GM20000 (cell line): ENCODE measurements at places on chromosomes 4 and X.

DNA sequence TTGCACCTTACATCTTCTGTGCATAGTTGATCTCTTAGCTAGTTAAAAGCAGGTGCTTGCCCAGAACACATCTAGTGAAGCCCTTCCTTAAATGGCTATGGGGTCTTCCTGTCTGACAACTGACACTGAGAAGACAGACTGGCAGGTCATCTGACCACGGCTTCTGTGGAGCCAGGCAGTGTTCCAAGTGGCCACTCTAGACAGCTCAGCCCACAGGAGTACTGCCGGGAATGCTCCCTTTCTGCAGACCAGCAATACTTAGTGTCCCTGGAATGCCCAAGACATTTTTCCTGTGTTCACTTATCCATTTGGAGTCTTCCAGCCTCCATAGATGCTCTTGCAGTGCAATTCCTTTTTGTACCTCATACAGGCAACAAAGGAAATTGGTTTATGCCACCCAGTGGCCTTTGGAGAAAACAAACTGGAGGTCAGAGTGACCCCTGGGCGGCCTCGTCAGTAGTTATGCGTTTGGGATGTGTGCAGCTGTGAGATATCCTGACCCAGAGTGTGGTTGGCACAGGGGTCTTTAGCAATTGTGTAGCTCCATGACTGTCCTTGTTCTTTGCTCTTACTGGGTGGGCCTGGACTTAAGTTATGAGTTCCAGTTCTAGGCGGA, 335.5 kb downstream of the ARHGAP10 start:
- DNase-seq, result no peak

- DNase-seq, result no peak
Observed at GRCh38 chr4:57989430-57989829, 879.2 kb upstream of the IGFBP7 start.

- no peak for DNase-seq
Observed at GRCh38 chr4:112403101-112403945, 106.2 kb downstream of the ALPK1 start.

- no peak for DNase-seq
Observed at GRCh38 chr4:105963461-105964400, 68.5 kb downstream of the NPNT start.

DNA sequence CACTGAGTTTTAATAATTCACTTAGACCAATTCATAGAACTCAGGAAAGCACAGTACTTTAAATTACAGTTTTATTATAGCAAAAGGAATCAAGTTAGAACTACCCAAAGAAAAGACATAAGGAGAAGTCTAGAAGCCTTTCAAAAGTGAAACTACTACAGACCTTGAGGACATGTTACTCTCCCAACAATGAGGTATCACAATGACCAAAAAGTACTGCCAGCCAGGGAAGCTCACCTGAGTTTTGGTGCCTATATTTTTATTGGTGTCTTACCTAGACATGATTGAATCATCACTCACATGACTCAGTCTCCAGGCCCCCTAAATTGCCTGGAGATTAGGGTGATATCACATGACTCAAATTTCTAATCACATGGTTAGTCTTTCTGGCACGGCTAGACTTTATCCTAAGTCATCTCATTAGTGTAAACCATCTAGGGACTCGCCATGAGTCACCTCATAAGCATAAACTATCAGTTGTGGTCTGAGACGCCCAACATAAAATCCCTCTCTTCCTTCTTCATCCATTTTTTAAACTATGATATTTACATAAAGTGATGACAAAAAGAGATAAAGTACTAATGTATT, 372.3 kb downstream of the TMA16 start:
- no peak for DNase-seq
